ENCODE measurements at places on chromosomes 13 and 19.

DNA sequence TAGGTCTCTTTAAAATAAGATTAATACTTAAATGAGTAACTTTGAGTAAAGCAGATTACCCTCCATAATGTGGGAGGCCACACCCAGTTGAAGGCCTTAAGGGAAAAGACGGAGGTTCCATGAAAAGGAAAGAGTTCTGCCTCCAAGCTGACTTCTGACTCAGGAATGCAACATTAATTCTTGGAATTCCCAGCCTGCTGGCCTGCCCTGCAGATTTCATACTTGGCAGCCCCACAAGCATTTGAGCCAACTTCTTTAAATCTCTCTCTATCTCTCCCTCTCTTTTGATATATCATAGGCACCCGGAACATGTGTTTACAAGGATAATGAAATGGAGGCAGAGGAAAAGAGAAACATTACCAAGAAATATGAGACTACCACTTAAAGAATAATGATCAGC lies 902.3 kb upstream of the MIR17HG start:
- no peak for DNase-seq

DNA sequence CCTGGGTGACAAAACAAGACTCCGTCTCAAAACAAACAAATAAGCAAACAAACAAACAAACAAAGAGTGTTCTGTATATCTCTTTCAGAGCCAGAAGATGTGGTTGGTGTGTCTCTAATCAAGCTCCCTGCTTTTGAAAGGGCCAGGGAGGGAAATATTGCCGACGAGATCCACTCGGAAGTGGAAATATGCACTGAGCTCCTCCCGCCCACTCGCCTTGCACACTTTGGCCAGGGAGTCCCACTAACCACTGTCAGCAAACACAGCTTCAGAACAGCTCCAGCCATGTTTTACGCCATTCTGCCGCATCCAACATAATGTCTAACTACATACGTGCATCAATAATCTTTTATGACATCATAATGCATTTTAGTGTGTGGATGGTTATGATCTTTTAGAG lies 155.5 kb upstream of the VSTM2B start:
- DNase-seq = no peak

GRCh38 chr13:98385606-98386005 lies 191.3 kb downstream of the STK24 start:
- no peak for DNase-seq

DNA sequence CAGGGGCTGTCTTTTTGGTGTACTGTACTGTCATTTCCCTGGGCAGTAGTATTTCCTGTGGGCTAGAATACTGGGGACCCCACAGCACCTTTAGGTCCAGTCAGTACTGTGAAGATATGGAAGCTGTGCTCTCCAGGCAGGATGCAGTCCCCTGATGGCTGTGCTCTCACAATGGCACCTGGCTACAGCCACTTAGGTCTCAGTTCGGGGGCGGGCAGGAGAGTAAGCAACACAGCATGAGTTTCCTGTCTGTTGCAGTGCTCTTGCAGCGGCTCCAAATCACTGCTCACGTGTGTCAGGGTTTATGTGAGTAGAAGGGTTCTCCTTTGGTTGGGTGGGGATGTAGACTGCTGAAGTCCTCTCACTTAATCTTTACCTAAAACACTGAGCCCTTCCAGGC lies 810.4 kb downstream of the DACH1 start:
- no peak for DNase-seq

- no peak for DNase-seq
Measured at GRCh38 chr13:44237881-44238421, 135.7 kb upstream of the SERP2 start.

- DNase-seq = no peak
Measured at GRCh38 chr19:30686826-30687566, 314.8 kb downstream of the ZNF536 start.

GRCh38 chr19:29528350-29528945 lies 2.7 kb downstream of the VSTM2B start:
- peak; percentile 69 for DNase-seq

DNA sequence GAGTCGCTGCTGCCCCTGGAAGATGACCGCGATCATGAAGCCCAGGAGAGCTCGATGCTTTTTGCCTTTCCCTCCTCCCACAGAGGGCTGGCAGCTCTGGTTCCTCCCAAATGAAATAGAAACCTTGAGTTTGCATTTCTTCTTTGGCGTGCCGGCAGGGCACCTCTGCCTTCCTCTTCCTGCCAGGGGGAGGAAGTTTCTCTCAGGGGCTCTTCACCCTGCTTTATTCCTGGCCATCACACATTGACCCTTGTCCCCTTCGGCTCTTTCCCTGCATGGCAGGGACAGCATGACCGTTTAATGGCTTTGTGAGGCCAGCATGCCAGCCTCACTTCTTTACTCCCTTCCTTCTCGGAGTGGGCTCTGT lies 47.9 kb downstream of the ACTN4 start:
- no peak for DNase-seq

DNA sequence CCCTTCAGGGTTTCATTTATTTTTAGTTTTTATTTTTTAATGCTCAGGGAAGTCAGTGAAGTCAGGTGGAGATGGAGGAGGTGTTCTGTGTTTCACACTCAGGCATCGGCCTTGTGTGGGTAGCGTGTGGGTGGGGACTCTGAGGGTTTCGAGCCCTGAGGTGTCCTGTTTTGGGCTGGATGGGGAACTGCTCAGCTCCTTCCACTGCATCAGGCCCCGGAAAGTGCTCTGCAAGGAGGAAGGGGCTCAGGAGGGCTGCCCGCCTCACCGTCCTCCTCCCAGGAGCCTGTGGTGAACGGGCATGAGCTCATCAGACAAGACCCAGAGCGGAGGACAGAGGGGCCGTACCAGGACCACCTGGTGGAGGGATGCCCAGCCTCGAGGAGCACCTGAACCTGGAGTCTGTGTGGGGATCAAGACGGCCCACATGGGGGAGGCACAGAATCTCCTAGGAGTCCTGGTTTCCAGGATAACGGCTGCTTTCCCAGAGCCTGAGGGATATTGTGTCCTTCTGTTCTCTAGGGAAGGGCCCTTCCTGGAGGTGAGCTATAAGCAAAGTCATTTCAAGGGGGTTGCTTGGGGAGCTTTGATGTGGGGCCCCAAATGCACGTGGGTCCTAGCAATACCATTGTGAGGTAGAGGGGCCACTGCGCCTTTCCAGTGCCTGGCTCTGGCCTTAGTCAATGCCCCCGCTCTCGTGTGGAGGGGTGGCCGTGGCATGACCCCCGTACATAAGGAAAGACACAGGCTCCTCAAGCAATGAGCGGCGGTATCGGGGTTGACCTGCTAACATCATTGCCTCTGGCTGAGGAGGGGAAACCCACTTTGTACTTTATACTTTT lies 13.5 kb upstream of the GAS6 start:
- no peak for DNase-seq

DNA sequence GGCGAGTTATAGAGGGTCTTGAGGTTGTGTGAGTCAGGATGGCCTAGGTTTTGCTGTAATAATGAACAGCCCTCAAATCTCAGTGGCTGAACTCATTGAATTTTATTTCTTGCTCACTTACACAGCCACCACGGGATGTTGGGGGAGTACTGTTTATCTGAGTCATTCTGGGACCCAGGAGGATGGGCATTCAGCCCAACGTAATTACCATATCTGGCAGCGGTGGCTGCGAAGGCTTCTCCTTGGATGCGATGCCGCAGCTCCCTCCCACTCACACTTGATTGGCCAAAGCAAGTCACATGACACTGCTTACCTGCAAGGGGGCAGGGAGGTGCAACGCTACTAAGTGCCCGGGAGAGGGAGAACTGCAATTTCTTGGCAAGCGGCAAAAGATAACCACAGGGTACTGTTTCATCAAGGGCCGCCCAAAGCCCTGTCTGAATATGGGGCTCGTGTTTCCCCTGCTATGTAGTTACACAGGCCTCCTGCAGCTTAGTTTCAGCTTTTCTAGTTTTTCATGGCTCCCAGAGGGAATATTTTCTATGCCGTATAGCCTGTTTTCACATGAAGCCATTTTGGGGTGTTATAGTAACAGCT lies 19.9 kb downstream of the ZSWIM9 start:
- peak; percentile 94 for DNase-seq

DNA sequence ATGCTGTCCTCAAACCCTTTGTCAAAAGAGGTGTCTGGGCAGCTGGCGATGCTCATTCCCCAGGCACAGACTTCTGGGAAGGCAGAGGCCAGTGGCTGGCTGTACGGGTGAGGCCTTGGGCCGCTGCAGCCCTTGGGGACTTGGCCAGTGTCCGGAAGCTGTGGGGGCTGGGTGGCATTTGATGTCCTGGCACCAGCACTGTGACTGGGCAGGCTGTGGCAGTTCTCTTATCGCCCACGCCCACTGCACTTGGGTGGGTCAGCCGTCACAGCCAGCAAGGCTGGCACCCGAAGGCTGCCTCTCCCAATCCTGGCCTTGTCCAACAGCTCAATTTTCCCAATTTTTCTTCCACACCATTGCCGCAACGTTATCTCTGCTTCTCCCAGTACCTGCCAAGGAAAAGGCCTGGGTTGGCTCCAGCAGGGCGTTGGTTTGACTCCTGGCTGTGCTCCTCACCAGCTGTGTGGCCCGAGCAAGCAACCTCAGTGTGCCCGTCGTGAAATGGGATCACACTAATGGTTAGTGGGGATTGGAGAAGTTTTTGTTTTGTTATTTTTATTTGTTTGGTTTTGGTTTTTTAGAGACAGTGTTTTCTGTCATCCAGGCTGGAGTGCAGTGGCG lies 12.7 kb upstream of the SLC44A2 start:
- no peak for DNase-seq

- DNase-seq = no peak
Measured at GRCh38 chr13:78420814-78421213, 182.5 kb downstream of the POU4F1 start.

GRCh38 chr19:4032436-4032835 lies 24.9 kb downstream of the PIAS4 start:
- DNase-seq = no peak

GRCh38 chr19:57830071-57830602 lies at the start of gene ZNF587B:
ZNF587B (plus strand) TSS chr19:57830299; CDS start chr19:57830529, 230 bp downstream.
- DNase-seq = no peak

All from DMS 273 treated with DMSO at 0.1 percent for 48 hours (cell line).